ENCODE measurements at places on chromosomes 1 and 21.
A peak's percentile ranks its signal among the peaks of the same experiment; 100 is the strongest.

- peak; percentile 14 for DNase-seq
These were observed 157.3 kb downstream of the KCNJ6 start for GRCh38 chr21:37758982-37759381.

GRCh38 chr1:4397196-4397595 is 257.2 kb upstream of the AJAP1 start:
- no peak for DNase-seq

GRCh38 chr1:4344065-4344732 is 310.2 kb upstream of the AJAP1 start:
- DNase-seq: no peak

DNA sequence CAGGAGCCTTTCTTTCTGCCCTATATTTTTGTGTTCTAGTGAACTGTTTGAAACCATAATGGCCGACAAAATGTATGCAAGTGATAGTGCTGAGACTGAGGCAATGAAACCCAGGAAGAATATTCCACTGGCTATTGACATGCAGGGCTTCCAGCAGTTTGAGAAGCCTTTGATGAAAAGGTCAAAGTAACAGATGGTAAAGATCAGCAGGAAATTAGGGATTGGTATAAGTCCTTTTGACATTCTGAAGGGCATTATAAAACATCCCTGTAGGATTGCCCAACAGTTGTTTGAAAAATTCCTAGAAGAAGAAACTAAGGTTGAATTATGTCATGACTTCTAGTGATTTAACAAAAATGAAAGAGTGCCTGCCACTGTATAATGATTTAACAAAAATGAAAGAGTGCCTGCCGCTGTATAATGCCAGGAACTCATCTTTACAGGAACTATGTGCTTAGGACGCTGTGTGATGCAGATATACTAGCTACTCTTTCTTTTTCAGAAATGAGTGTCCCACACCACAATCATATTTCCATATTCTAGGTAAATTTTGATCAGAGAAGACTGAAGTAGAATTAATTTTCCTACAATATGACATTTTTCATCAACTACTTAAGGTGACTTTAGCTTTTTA is 283.9 kb upstream of the ST6GALNAC5 start:
- no peak for DNase-seq

- no peak for DNase-seq
These were observed 39.3 kb upstream of the ZBTB18 start for GRCh38 chr1:244011786-244012185.

DNA sequence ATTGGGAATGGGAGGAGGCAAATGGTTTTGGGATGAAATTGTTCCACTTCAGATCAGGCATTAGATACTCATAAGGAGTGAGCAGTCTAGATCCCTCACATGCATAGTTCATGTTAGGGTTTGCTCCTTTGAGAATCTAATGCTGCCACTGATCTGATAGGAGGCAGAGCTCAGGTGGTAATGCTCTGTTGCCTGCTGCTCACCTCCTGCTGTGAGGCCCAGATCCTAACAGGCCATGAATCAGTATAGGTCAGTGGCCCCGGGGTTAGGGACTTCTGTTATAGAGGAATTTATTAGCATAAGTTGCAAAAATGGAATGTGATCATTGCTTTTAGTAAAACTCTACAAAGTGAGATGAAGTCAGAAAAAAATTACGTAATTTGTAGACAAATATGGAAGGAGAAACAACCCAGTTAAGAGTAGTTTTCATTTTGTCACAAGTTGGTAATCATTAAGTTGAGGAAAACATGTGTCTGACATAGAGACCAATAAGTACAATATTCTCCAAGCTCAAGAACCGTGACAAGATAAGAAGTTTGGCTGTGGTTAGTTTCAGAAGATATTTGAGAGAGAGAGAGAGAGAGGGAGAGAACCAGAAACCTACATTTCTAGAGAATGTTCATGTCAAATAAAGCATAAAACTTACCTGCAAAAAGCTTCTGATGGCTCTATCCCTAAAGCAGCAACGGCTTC is 689.7 kb upstream of the PRMT6 start:
- no peak for DNase-seq

DNA sequence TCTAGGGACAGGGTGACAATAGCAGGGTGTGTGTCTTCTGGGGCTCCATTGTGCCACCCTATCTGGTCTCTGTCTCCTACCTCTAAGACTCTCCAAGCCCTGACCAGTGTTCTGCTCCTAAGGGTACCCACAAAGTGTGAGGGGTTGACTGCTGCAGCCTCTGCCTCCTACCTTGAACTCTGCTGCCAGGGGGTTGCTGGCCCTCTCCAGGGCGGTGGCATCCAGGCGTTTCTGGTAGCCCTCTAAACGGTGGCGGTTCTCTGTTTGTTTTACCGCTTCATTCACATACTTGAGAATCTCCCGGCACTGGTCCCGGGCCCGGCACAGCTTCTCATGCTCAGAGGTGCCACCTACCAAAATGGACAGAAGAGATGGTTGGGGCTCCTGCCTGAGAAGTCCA is 24.4 kb downstream of the LRRC71 start:
- no peak for DNase-seq

GRCh38 chr21:20250337-20250736 is 747.9 kb upstream of the NCAM2 start:
- no peak for DNase-seq

GRCh38 chr1:246618240-246618808 is 52.1 kb downstream of the CNST start:
- no peak for DNase-seq

GRCh38 chr1:245791410-245792312 is 636.9 kb downstream of the KIF26B start:
- no peak for DNase-seq

- DNase-seq: peak; percentile 77
These were observed at the start of gene PEA15 for GRCh38 chr1:160205242-160206035. Gene PEA15 (plus strand): TSS chr1:160205384. CDS start chr1:160211545, 6,161 bp downstream.

- DNase-seq: no peak
These were observed 68.4 kb downstream of the LUZP1 start for GRCh38 chr1:23100074-23100748.

GRCh38 chr1:5742032-5742431 is 250.2 kb downstream of the NPHP4 start:
- DNase-seq: no peak

DNA sequence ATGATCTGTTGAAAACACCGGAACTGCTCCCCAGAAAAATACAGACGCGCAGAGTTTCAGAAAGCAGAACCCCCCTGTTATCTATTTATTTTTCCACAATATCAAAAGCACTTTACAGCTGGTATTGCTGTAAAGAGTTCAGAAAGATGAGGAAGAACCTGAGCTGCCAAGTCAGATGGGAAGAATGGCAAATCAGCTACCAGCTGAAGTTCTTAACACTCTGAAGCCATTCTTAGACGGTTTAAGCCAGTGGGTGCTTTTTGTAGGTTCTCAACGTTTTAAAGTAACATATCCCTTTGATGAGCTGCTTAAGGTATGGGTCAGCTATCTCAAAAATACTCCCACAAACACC is 714 bp upstream of the AKIRIN1 start:
- peak; percentile 17 for DNase-seq

GRCh38 chr1:33960188-33960895 is 96.5 kb downstream of the HMGB4 start:
- no peak for DNase-seq

DNA sequence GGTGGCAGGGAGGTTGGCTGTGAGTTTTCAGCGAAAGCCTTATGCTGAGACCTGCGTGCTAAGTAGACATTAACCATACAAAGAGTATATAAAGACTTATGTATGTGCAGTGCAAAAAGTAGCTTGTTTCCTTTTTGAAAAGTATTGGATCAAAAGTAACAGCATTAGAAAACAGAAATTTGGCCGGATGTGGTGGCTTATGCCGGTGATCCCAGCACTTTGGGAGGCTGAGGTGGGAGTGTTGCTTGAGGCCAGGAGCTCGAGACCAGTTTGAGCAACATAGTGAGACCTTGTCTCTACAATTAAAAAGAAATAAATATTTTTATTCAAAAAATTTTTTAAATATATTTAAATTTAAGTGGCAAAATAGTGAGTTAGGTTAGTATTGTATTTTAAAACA is 2.2 kb downstream of the RPAP2 start:
- no peak for DNase-seq

DNA sequence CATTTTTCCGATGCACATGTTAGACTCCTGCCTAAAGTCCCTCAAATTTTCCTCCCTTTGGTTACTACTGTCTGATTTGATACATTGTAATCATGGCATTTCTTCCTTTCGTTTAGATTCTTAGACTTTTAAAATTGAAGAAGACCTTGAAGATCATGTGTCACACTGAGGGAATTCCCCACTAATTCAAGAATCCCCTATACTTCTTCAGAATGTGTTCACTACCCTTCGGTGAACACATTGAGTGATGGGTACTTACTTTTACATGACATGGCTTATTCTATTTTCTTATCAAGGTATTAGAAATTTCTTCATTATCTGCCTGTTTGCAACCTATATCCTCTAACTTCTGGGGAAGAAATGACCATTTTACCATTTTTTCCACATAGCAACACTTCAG is 85.9 kb downstream of the LHX8 start:
- no peak for DNase-seq

- DNase-seq: no peak
These were observed 58.9 kb downstream of the PTPN14 start for GRCh38 chr1:214492401-214493075.

DNA sequence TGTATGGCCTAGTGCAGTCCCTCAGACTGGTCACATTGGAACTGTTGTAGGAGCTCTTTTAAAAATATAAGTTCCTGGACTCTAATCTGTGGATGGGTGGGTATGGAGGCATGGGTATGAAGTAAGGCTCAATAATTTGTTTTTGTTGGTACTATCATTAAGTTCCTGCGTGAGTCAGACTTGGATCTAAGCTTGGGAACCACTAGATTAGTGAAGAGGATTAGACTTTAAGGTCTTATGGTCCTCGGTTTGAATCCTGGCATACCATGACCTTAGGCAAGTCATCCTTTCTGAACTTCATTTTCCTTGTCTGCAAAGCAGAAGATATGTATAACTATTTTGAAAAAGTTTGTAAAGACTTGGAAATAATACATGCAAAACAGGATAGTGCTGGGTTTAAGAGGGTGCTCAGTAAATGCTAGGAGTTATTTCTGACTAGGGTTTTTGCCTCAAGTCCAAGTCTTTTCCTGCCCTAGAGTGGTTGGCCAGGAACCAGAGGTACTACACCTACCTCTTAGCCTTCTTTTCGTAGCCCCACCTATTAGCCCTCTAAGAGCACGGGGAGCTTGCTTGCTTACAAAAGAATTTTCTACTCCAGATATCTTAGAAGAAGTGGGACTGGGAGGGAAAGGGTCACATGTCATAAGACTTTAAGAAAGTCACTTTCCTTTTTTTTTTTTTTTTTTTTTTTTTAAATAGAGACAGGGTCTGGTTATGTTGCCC is 38.6 kb upstream of the METTL18 start:
- no peak for DNase-seq

GRCh38 chr1:39645411-39646043 is 6.1 kb upstream of the HEYL start:
- no peak for DNase-seq

DNA sequence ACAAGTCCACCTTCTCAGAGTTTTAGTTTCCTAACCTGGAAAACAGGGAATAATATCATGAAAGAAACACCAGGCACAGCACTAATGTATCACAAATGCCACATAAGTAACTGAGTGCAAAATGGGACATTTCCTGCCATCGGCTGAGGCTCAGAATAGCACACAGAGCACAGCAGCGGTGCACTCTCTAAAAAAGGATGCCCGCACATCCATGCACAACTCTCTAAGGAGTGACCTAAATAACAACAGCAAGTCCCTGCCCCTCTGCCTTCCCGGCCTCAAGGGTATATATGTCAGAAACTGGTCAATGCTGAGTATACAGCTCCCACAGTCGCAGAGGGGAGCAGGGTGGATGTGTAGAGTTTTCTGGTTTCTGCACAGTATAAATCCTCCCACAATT is 100.1 kb upstream of the ERG start:
- DNase-seq: no peak

GRCh38 chr1:47703981-47704596 is 266.2 kb downstream of the FOXD2 start:
- no peak for DNase-seq

- DNase-seq: no peak
These were observed 11.8 kb downstream of the C1orf116 start for GRCh38 chr1:207020709-207021107.

GRCh38 chr1:185720633-185721272 is 13.4 kb upstream of the HMCN1 start:
- peak; percentile 53 for DNase-seq

DNA sequence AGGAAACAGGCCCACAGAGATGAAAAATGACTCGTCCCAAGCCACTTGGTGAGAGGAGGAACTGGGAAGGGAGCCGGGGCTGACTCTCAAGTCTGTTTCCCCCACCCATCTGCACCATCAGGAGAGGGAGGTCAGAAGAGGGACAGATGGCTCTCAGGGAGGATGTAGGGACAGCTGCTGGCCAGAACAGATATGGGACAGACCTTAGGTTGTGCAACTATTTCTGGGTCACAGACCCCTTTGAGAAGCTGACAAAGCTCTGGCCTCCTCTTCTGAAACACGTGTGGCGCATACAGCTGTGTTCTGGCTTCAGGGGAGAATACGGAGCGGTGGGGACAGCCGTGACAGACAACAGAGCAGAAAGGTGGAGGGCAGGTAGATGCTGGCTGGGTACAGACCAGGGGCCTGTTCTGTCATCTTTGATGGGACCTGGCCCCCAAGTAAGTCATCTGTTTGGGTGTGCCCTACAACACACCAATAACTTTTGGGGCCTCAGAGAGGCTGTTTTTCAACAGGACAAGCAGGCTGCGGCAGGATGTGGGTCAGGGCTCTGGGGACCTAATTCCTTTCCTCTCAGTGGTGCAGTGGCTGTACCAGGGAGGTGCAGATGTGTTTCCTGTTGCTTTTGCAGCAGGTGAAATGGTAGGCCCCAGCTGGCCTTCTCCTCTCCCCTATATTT is 7.3 kb downstream of the SH3BGRL3 start:
- no peak for DNase-seq

GRCh38 chr1:84367219-84367618 is 31.1 kb upstream of the DNASE2B start:
- DNase-seq: no peak

DNA sequence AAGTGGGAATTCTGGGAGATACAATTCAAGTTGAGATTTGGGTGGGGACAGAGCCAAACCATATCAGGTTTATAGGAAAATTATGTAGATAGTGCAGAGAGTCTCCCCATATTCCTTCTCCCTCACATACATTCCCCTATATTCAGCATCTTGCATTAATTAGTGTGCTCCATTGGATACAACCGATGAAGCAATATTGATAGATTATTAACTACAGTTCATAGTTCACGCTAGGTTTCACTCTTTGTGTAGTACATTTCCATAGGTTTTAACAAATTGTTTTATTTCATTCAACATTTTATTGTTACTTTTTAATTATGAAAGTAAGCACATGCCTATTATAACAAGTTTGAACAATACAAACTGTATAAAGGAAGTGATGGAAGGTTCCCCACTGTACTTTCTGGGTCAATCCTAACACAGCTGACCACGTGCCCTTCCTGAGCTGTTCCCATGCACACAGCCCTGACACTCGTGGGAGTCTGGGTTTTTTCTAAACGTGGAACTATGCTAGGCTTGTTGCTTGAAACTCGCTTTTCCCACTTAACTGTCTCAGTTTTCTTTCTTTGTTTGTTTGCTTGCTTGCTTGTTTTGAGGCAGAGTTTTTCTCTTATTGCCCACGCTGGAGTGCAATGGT is 116.8 kb upstream of the TMPRSS2 start:
- no peak for DNase-seq
